Left ventricle myocardium inferior (tissue), 1 donor: ENCODE measurements at places on chromosomes 13 and 19. TPM values are rescaled to one million over a fixed set of nuclear protein-coding genes. Genes with fewer than 3 reads are reported as not detected.

GRCh38 chr19:43664018-43664417 is 6.0 kb downstream of the PLAUR start:
- DNase-seq = no peak
- H3K27me3 ChIP-seq = no peaks in the 10 kb centered on the region
- peaks cover 24% of the 10 kb centered on the region for H3K36me3 ChIP-seq
- H3K4me1 ChIP-seq = peaks cover 20% of the 10 kb centered on the region
- no peak overlapping the region for H3K4me3 ChIP-seq

GRCh38 chr19:3151563-3152418 is 16.0 kb downstream of the GNA15 start:
- peaks cover 22% of the 10 kb centered on the region for H3K27me3 ChIP-seq
- DNase-seq = no peak
- H3K4me1 ChIP-seq = peaks cover 12% of the 10 kb centered on the region

DNA sequence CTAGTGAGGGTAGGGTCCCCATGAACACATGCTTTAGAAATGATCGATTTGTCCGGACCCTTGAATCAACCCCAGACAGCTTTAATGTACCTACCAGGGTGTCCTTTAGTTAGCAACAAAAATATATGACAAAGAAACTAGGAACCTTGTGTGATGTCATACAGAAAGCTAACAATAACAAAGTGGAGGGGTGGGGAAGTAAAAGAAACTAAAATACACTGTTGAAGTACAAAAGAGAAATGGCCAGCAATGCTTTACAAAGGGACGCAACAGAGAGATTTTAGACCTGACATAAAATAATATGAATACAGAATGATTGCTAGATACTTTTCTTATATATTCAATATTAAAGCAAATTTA is 40.0 kb downstream of the DZIP1 start:
- peaks cover 19% of the 10 kb centered on the region for H3K4me1 ChIP-seq
- DNase-seq = no peak
- no peak overlapping the region for H3K27ac ChIP-seq
- no peaks in the 10 kb centered on the region for H3K36me3 ChIP-seq

DNA sequence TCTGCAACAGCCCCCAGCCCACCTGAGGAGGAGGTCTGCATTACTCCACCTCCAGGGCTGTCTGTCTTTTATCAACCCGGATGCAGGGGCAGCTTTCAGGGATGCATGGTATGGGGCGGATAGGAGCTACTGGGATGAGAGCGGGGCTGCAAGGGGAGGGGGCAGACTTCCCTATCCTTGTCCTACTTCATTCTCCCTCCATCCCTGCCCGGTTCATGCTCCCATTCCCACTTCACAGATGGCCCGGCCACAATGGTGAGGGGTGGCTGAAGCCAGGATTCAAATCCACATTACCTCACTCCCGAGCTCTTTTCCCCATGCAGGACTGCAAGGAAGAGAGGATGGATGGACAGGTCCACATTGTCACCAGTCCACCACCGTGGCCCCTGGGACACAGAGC is 40.5 kb upstream of the VSTM2B start:
- peaks cover 79% of the 10 kb centered on the region for H3K27me3 ChIP-seq
- H3K36me3 ChIP-seq = no peaks in the 10 kb centered on the region
- no peaks in the 10 kb centered on the region for H3K4me1 ChIP-seq

The ZNF99 gene
- total RNA-seq = 0.11 TPM

The CGB2 gene
- total RNA-seq = not detected

The LYPD3 gene
- total RNA-seq = 0.38 TPM

GRCh38 chr13:97142452-97142851 is 79.7 kb upstream of the MBNL2 start:
- no peaks in the 10 kb centered on the region for H3K36me3 ChIP-seq
- peaks cover 29% of the 10 kb centered on the region for H3K4me1 ChIP-seq
- H3K27me3 ChIP-seq = no peaks in the 10 kb centered on the region
- H3K27ac ChIP-seq = peak overlapping the region; percentile 17
- peak overlapping the region; percentile 52 for H3K4me3 ChIP-seq

The ERFL gene
- total RNA-seq = not detected

- DNase-seq = no peak
- H3K4me1 ChIP-seq = no peaks in the 10 kb centered on the region
- H3K4me3 ChIP-seq = no peak overlapping the region
- H3K27ac ChIP-seq = no peak overlapping the region
Observed at GRCh38 chr19:32876919-32877285, 7.3 kb upstream of the SLC7A9 start.

The SPIB gene
- not detected for total RNA-seq

- no peaks in the 10 kb centered on the region for H3K27me3 ChIP-seq
- no peaks in the 10 kb centered on the region for H3K36me3 ChIP-seq
- no peaks in the 10 kb centered on the region for H3K4me1 ChIP-seq
- DNase-seq = no peak
Observed at GRCh38 chr19:9709305-9709704, 34.4 kb upstream of the ZNF562 start.

DNA sequence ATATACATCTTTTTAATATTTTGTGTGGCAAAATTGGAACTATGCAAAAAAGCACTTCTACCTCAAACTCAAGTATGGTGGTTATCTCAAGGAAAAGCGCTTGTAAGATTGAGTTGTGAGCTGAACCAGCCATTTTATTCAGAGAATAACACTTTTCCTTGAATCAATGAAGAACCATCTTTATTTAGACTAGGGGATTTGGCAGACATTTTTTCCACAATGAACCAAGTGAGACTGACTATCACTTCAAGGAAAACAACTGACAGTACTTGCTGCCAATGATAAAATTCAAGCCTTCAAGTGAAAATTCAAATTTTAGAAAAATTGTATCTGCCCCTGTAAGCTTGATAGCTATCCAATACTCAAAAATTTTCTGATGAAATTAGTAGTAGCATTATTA is 23.2 kb upstream of the SERTM1 start:
- peaks cover 7% of the 10 kb centered on the region for H3K4me1 ChIP-seq
- no peaks in the 10 kb centered on the region for H3K27me3 ChIP-seq
- DNase-seq = no peak
- no peak overlapping the region for H3K4me3 ChIP-seq

The FBXO27 gene
- 20.9 TPM for total RNA-seq

The SULT2A1 gene
- not detected for total RNA-seq

The FOSB gene
- 0.33 TPM for total RNA-seq

- peaks cover 10% of the 10 kb centered on the region for H3K4me1 ChIP-seq
- H3K27ac ChIP-seq = peak overlapping the region; percentile 44
- no peaks in the 10 kb centered on the region for H3K27me3 ChIP-seq
- H3K4me3 ChIP-seq = no peak overlapping the region
- no peak for DNase-seq
- H3K36me3 ChIP-seq = no peaks in the 10 kb centered on the region
Observed at GRCh38 chr13:109274188-109274821, 512.1 kb downstream of the IRS2 start.

DNA sequence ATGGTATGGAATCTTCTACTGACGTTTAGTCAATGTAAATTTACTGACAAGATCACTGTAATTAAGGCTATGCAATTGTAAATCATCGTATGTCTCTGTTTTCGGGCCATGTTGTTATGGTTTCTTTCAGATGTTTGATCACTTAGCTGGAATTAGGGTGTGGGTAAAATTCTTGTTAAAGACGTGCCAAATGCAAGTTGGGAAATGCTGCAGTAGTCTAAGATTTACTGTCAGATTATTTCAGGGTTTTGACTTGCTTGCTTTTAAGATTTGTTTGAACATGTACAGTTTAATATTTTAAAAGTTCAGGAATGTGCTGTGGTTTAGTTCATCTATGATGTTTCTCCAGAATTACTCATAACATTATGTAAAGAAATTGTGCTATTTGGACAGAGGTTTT is 10.8 kb downstream of the NDFIP2 start:
- DNase-seq = no peak
- no peak overlapping the region for H3K4me3 ChIP-seq
- no peak overlapping the region for H3K27ac ChIP-seq
- H3K4me1 ChIP-seq = peaks cover 39% of the 10 kb centered on the region
- no peaks in the 10 kb centered on the region for H3K36me3 ChIP-seq
- no peaks in the 10 kb centered on the region for H3K27me3 ChIP-seq

DNA sequence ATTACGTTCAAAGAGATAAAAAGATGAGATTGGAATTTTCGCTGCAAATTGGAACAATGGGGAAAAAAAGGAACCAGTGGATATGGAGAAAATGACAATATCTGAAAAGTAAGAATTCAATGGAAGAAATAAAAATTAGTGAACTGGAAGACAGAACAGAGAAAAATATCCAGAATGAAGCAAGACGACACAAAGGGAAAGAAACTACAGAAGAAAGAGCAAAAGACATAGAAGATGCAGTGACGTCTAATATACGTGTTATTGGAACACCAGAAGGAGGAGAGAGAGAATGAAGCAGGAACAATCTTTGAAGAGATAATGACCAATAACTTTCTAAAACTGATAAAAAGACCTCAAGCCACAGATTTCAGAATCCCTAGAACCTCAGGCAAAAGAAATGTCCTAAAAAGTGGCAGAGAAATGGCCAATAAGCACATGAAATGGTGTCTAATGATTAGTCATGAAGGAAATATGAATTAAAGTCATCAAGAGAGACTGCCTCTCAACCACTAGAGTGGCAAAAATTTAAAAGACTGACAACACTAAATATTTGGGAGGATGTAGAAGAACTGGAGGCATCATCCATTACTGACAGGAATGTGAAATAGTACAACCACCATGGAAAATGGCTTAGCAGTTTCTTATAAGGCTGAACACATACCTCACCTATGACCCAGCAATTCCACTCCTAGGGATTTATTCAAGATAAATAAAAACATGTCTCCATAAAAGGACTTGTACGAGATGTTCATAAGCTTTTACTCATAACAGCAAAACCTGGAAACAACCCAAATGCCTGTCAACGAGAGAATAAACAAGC is 56.5 kb downstream of the GADD45B start:
- no peaks in the 10 kb centered on the region for H3K27me3 ChIP-seq
- DNase-seq = no peak
- no peaks in the 10 kb centered on the region for H3K36me3 ChIP-seq
- no peak overlapping the region for H3K27ac ChIP-seq
- no peak overlapping the region for H3K4me3 ChIP-seq
- H3K4me1 ChIP-seq = peaks cover 11% of the 10 kb centered on the region
